ENCODE measurements at places on chromosomes 7 and 10. TPM values are rescaled to one million over a fixed set of nuclear protein-coding genes. Genes with fewer than 3 reads are reported as not detected.

GRCh38 chr10:6148251-6148701 is 54.5 kb upstream of the PFKFB3 start:
- DNase-seq: no peak

GIMAP8 gene
- total RNA-seq: not detected

DNA sequence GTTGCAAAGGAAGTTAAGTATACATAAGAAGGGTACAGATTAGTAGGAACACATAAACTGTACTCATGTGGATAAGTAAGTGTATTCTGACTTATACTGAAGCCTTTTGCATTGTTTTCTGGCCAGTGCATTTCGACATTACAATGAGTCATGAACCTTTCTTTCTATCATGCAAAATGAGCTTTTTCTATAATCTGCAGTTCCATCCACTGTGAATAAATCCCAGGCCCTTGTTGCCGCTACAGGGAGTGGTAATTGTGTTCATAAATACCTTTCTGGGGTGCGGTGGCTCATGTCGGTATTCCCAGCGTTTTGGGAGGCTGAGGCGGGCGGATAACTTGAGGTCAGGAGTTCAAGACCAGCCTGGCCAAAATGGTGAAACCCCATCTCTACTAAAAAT is 858.3 kb downstream of the GRM8 start:
- no peak for DNase-seq

SMO gene
- total RNA-seq: 20.1 TPM

GRCh38 chr7:30906515-30907240 is 5.0 kb upstream of the AQP1 start:
- DNase-seq: no peak

PDK4 gene
- total RNA-seq: 0.42 TPM

CYP26C1 gene
- 0.17 TPM for total RNA-seq

DNA sequence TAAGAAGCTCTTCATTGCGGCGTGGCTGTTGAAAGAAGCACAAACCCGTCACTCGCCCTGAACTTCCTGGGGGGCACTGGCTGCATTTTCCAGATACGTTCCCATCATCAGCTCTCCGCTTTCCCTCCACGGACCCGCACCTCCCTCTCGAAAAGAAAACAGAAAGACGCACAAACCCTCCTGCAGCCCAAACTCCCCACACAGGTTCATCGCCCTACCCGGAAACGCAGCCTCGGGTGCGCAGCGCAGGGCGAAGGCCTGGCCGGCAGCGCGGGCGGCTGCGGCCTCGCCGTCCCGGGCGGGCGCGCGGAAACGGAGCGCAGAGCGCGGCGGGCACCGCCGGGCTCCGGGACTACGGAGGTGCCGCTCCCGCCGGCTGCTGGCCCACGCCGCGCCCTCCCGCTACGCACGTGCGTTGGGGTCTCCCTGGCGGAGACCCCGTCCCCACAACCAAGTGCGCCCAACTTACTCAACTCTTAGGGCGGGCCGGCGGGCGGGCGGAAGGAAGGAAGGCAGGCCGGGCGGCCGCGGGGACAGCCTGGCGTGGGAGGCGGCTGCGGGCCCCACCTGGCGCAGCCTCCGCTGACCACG is 822 bp downstream of the ZNF800 start:
- DNase-seq: no peak

Measured in kidney epithelial cell (primary cell).